ENCODE measurements at places on chromosomes 16 and 17.

DNA sequence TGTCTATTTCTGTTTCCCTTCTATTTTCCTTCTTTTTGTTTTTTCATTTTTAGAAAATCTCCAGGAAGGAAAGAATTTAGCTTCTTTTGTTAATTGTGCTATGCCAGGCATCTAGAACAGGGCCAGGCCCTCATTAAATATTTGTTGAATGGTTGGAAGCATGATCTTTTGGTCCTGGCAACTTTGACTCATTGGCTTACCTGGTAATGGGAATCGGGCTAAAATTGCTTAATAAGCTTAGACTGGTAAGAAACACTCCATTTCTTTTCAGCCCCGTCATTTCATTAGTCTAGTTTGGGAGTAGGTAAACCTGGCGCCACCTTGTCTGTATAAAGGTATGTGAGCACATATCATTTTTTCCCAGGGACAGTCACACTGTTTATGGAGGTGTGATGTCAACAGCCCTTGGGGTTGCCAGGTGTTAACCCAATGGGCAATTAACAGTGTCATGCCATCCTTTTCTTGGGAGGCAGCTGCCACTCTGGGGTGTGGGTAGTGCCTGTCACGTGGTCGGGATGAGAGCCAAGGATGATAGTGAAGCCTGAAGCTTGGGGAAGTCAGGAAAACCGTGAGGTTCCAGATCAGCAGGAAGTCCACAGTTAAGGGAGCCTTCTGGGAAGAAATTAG is 9.5 kb upstream of the NDEL1 start:
- no peak for DNase-seq

- DNase-seq = no peak
Observed at GRCh38 chr16:27365142-27366089, 36.6 kb upstream of the IL21R start.

DNA sequence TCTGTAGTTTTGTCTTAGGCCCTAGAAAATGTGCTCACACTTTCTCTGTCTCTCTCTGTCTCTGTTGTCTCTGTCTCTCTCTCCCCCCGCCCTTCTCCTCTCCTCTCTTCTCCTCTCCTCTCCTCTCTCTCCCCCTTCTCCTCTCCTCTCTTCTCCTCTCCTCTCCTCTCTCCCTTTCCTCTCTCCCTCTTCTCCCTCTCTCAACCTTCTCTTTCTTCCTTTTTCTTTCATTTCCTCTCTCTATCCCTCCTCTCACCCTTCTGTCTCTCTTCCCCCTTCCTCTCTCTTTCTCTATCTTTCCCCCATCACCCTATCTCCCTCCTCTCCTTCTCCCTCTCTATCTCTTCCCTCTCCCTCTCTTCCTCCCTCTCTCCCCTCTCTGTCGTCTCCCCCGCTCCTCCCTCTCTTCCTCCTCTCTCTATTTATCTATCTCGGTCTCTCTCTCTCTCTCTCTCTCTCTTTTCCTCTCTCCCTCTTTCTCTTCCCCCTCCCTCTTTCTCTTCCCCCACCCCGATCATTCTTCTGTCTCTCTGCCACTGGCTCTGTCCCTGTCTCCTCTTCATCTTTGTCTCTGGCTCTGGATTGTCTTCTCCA is 107.2 kb upstream of the C16orf82 start:
- no peak for DNase-seq

DNA sequence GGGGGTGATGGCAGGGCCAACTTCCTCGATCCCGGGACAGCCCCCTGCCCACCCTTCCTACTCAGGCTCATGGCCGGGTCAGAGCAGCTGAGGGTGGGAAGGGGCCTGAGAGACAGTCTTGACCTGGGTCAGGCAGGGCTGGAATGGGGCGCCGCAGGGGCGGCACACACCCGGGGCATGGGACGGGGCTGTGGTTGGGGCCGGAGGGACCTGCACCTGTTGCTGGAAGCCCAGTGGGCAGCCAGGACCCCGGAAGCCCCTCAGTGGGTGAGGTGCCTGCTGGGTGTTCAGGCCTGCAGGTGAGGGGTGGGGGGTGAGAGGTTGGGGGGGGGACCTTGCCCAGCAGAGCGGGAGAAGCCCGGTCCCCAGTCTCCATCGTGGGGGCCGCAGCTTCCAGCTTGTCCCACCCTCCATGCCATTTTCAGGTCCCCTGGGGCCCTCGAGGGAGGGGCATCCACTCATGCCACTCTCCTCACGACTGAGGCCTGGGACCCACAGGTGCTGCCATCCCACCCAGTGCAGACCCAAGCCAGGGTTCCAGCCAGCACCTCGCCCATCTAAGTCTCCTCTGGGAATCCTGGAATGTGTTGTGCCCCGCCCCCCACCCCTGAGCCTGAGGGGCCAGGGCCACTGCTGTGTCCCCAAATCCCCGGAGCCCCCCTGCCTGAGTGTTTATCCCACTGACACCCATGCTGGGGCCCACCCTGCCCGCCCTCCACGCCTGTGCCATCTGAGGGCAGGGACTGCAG is 43.4 kb upstream of the ACSF3 start:
- DNase-seq = no peak
